ENCODE measurements at places on chromosomes 6 and 20.

DNA sequence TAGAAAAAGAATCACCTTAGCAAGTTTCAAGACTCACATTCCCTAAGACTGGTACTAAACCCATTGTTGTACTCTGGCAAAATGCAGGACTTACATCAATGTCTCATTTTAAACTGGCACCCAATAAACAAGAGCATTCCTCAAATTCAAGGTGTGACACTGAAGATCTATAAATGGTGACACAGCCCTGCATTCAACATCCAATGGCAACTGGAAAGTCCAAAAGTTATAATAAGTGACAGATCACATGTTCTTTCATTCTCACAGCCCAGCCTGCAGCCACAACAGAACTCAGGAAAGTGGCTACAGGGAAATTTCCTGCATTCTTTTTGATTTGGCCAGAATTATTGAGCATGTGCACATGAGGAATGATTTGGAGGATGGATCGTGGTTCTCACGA lies 57.5 kb downstream of the MBOAT1 start:
- no peak for DNase-seq

GRCh38 chr6:107853230-107853629 lies 29.1 kb upstream of the SCML4 start:
- DNase-seq: no peak

- DNase-seq: no peak
Measured at GRCh38 chr20:63032026-63032800, 25.4 kb upstream of the BHLHE23 start.

GRCh38 chr20:40957265-40957760 lies 71.3 kb upstream of the TOP1 start:
- no peak for DNase-seq

DNA sequence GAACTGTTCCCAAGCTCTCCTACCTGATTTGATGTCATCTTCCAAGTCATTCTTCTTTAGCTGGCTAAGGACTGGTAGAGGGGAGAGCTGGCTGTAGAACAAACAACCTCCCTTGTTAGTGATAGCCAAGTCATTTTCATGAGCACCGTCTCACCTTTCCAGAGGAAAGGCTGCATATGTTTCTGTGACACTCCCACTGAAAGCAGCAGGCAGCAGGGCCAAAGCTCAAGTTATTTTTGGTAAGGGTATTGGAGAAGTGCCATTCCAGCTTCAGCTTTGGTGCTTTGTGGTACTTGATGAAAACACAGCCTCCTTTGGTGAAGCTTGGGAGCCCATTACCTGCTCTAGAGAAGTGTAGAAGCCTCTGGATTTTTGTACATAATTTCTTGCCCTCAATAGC lies 5.4 kb upstream of the DOK5 start:
- DNase-seq: no peak

DNA sequence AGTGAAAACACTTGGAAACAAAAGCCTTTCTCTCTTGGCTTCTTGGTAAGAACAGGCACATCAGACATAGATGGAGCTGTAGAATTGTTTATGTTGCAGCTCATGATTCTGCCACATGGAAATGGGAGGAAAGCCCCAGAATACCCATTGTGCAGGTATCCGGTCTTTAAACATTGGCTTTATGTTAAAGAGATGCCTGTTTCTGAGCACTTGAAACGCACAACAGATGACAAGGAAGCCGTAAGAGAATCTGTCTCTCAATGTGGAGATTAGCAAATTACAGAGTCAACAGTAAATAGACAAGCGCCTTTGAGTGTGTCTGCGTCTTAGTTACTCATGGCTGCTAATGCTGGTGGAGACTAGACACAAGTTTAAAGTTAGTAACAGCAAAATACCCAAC lies 10.5 kb downstream of the TNFAIP3 start:
- DNase-seq: no peak

DNA sequence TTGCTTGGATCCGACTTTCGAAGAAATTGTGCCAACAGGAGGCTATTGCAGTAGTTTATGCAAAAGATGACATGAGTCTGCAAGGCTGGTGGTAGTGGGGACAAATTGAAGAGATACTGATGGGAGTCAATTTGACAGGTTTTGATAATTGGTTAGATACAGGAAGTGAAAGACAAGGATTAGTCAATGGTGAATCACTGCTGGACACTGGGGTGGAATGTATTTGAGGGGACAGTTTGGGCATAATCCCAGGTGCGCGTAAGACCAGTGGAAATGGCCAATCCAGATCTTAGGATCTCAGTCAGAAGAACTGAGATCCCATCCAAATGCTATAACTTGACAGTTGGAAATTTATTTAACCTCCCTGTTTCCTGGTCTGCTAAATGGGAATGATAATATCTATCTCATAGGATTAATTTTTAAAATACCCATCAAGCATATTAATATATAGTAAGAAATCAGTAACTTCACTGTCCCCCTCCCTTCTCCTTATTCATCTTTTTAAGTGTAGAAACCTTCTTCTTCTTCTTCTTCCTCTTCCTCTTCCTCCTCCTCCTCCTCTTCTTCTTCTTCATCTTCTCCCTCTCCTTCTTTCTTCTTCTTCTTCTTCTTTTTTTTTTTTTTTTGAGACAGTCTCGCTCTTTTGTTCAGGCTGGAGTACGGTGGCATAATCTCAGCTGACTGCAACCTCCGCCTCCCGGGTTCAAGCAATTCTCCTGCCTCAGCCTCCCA lies 30.9 kb upstream of the ERVFRD-1 start:
- DNase-seq: no peak

GRCh38 chr6:90179190-90180169 lies 117.2 kb downstream of the BACH2 start:
- DNase-seq: no peak

- DNase-seq: no peak
Measured at GRCh38 chr6:79269877-79270276, 35.4 kb upstream of the HMGN3 start.

DNA sequence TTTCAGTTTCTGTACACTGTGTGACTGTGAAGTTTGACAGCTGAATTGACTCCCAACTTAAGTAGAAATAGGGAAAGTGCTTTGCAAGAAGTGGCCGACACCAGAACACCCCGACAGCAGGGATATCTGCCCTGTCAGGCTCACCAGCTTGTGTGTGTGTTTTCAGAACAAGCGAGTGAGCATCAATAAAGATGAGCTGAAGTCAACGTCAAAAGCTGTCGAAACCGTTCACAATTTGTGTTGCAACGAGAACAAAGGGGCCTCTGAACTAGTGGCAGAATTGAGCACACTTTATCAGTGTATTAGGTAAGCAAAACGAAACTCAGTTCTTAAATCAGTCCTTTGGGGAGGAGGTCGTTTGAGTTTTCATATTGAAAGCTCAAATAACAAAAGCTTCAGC lies 10.7 kb downstream of the NELFCD start:
- no peak for DNase-seq

GRCh38 chr6:111342913-111343312 lies 140.1 kb downstream of the REV3L start:
- no peak for DNase-seq

DNA sequence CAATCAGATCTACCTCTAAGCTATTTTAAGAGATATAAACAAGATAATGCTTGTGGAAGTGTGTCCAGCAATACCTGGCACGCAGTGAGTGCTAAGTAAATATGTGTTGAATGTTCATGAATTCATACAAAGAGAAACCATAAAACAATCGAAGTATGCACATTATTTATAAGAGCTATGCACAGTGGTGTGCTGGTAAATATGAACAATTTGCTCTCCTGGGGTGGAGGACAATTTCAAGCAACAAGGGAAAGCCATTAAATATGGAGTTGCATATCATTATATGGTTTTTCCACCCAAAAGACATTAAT lies 526.6 kb upstream of the MARCKS start:
- DNase-seq: no peak

- no peak for DNase-seq
Measured at GRCh38 chr20:33391722-33392415, 9.4 kb downstream of the CDK5RAP1 start.

- no peak for DNase-seq
Measured at GRCh38 chr6:72728706-72729343, 107.0 kb downstream of the KCNQ5 start.

DNA sequence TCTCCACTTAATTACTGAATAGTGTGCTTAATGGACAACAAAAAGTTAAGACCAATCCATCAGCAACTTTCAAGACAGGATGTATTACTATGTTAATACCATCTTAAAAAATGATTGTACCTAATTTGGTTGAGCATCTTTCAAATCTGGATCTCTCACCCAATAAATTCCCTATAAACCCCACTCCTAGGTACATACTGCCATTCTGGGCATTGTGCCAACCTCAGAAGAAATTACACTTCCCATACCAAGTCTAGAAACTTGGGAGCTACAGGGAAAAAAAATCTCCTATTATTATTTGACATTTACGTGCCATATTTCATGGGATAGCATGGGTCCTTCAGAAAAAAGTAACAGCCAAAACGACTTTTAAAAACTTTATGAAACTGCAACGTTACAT lies 5.1 kb downstream of the SYNCRIP start:
- no peak for DNase-seq

GRCh38 chr6:170024940-170025339 lies 265.9 kb downstream of the DLL1 start:
- no peak for DNase-seq

- no peak for DNase-seq
Measured at GRCh38 chr6:3355358-3356055, 96.8 kb downstream of the PSMG4 start.

DNA sequence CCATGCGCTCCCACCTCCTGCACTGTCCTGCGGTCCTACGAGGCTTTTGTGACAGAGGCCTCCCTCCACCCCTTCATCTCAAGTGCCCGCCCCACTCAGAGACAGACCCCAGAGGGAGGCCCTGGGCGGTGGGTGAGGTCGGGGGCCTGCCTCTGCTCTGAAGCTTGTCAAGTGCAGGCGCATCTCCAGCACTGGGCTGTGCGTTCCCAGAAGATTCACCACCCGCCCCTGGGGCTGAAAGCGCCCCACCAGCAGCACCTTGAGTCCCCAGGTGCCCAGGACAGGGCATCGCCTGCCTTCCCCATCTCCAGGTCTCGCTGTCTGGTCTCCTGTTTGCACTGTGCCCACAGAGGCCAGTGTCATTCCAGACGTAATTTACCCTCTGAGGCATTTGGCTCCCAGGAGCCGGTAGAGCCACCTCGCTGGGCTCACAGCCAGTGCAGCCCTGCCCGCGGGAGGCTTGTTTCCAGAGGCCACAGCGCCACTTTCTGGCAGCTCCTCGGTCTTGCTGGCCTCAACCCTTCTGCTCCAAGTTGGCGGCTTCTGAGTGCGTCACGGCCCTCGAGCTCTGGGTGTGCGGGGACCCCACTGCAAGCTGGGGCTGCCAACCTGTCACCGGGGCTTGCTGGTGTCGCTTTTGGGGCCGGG lies 191.1 kb downstream of the TAF4 start:
- DNase-seq: no peak

- DNase-seq: no peak
Measured at GRCh38 chr20:51319522-51319921, 223.0 kb downstream of the NFATC2 start.

DNA sequence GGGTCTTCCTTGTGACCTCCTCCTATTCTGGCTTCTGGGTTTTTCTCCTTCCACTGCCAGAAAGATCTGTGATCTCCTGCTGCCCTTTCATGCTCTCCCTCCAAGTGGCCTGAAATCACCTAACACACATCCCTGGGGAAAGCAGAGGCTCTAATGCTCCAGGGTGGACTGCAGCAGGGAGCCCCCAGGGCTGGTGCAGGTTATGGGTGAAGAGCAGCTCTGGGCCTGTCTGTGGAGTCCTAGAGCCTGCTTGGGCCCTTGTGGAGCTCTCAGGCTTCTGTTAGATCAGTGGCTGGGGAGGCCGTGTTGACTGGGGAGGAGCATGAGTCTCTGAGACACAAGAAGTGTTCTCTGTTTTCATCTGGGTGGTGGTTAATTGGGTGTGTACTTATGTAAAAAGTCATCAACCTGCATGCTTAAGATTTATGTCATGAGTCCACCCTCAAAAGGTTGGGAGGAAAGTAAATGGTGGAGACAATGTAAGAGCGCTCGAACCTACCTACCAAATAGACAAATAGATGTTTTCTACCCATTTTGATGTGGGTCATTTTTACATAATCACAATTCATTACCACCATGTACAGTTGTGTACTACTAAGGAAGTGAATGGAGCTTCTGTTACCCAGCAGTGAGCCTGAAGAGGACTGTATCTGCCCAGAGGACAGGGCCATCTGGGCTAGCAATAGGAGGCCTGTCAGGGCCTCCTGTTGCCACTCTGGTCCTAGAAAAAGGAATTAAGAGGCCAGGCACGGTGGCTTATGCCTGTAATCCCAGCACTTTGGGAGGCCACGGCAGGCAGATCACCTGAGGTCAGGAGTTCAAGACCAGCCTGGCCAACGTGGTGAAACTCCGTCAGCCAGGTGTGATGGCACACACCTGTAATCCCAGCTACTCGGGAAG lies 32.0 kb upstream of the RNF8 start:
- no peak for DNase-seq

DNA sequence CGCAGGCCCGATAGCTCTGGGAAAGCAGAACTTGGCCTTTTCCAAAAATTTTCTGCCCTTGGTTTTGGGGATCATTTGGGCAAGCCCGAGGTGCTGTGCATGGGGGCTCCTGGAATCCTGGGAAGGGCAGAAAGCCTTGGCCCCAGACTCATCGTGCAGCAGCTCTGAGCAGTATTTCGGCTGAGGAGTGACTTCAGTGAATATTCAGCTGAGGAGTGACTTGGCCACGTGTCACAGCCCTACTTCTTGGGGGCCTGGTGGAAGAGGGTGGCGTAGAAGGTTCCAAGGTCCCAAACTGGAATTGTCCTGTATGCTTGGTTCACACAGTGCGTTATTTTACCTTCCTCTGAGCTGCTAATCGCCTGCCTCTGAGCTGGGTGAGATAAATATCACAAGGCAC lies 1.1 kb upstream of the BMP2 start:
- no peak for DNase-seq

DNA sequence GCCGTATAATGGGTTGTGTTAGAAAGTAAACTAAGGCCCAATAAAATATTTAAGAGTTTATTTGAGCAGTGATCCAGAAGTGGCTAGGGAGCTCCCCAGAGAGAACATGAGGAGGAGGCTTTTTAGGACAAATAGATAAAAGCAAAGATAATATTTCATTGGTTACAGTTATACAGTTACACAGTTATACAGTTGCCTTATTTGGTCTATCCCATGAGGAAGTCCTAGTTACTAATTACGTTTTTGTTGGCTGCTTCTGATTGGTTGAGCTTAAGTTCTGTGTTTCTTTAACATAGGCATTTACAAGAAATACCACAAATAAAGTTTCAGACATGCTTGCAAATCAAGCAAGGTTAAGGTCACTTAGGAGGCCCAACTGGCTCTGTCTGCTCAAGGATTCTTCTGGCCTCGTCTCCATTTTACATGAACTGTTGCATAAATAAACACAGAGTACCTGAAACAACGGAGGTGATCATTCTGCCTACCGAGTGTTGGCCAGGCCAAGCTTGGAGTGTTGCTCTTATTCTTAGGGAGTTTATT lies 7.0 kb downstream of the UBD start:
- no peak for DNase-seq

- no peak for DNase-seq
Measured at GRCh38 chr6:42970871-42971612, 7.9 kb downstream of the PEX6 start.
